T-helper 9 cell (primary cell): ENCODE measurements at places on chromosomes 5 and 9.

DNA sequence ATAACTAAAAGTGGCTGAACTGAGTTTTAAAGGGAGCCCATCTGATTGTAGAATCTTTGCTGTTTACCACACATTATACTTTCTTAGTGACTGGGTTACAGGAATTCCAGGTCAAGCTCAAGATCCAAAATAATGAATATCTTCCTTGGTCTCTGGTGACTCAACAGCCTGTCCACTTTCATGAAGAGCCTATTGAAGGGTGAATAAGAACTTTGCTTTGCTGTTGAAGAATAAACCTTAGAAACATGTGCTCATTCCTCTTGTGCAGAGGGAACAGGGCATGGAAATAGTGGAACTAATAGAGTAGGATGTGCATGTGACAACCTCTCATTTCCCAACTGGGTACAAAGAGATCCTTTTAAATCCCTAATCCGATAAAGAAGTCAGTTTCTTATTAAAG lies 21.4 kb downstream of the ALDH1A1 start:
- no peak for DNase-seq

DNA sequence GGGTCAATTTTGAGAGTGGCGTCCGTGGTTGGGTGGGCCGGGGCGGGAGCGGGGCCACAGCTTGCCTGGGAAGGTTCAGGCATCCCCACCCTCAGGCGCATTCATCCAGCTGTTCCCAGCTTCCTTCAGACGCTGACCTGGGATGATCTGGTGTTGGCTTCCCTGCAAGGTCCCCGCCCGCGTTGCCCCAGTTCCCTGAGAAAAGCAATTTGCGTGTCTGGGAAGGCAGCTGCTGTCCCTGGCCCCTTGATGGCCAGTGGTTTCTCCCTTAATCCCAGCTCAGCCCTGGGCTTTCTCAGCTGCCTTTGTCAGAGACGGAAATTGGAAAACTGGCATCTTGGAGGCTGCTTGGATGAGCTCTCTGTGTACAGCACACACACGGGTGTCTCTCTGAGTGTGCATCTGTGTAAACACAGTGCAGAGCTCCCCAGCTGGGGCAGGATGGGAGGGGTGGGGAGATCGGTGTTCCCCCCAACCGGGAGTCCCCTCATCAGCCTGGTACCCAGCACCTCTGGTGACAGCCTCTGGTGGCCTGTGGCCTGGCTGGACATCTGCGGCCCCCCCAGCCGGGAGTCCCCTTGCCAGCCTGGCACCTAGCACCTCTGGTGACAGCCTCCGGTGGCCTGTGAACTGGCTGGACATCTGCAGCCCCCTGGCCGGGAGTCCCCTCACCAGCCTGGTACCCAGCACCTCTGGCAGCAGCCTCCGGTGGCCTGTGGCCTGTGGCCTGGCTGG lies 94.0 kb downstream of the COL5A1 start:
- DNase-seq = no peak

DNA sequence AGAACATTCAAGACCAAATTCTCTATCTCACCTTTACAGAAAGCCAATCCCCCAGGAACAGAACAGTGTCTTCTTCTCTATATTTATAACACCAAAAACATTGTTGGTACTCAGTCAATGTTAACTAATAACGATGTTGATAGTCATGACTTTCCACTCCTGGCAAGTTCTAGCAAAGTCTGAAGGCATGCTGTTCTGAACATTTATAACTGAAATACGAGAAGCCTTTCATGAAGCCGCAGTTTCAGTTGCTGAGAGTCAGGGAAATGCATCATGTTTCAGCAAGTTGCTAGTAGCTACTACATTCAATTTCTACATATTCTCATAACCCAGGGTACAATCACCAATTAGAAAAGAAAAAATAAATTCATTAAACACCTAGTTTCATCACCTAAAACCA lies 301.4 kb downstream of the PDE4D start:
- DNase-seq = no peak

DNA sequence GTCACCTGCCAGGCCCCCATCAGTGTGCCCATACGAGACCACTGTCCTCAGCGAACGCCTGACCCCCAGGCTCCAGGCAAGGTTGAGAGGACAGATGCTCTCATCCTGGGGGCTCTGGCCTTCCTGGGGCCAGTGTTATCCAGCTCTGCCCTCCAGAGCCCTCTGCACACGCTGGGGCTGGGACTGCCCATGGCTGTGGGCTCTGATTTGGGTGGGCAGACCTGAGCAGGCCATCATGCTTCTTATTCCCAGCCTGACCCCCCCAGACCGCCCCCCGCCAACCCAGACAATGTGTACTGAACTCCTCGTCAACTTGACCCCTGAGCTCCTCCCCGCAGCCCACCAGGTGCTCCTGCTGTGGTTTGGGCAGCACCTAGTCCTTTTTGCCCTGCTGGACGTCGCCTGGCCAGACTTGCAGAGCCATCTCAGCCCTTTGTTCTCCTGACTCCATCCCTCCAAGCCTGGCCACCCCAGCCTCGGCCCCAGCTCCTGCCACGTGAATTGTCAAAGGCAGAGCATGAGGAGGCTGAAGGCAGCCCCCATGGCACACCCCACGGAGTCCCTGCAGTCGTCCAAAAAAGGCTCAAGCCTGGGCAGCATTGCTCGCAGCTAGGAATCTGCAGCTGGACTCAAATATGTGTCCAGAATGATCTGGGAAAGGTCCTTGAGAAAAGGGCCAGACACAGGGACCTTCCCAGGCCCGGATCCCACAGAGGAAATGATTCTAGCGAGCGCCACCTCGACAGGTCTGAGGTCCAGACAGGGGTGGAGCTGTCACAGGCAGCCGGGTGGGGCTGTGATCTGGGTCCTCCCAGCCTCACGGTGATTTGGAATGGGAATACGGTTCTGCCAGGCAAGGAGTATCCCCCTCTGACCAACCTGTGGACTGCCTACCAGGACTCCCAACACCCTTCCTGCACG lies 87.0 kb downstream of the ADAMTS2 start:
- no peak for DNase-seq

- DNase-seq = no peak
These were observed 93.7 kb downstream of the ARHGAP26 start for GRCh38 chr5:142863856-142864255.

DNA sequence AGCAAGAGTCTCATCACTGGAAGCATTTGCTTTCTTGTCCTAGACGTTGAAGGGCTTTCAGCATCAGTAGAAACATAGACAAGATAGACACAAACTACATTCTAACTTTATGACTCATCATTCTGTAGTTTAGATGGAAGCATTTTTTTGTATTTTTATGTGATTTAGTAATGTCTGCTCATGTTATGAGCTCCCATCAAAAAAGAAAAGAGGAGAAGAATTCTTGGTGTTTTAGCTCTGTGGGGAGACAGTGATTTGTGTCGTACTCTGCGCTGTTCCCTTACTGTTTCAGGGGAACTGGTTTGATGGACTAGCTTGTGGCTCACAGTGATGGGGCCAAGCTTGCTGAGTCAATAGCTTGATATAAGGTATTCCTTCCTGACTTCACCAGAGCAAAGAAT lies 159.2 kb upstream of the WWC1 start:
- no peak for DNase-seq

- DNase-seq = no peak
These were observed 8.7 kb downstream of the TAS2R1 start for GRCh38 chr5:9621379-9621903.

DNA sequence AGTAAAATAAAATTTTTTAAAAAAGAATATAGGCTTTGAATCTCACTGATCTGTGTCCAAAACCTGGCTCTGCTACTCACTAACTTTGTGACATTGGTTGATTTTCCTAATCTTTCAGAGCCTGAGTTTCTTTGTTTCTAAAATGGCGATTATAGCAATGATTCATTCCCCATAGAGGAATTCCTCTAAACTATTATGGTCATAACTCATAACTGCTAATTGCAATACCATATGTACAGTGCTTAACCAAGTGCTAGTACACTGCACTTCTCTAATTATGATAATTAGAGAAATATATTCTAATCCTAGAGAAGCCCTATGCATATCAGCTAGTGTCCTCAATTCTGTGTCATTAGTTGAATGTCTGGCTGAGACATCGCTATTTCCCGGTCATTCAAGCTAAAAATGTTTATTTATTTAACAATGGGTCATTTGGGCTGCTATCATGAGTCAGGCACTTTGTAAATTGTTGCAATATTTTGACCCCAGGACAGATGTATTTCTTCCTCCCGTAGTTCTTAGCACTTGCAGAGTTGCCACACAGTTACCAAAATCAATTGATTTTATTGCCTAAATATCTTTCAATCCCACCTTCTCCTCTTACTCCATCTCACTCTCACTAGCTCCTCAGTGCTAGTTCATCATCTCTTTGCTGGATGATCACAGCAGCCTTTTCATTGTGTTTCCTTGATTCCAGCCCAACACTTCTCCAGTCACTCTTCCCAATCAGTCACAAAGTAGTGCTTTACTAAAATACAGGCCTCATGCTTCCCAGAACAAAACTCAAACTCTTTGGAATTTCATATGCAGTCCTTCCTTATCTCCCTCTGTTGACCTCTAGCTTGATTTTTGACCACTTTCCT lies 200.9 kb upstream of the PAPPA start:
- no peak for DNase-seq

DNA sequence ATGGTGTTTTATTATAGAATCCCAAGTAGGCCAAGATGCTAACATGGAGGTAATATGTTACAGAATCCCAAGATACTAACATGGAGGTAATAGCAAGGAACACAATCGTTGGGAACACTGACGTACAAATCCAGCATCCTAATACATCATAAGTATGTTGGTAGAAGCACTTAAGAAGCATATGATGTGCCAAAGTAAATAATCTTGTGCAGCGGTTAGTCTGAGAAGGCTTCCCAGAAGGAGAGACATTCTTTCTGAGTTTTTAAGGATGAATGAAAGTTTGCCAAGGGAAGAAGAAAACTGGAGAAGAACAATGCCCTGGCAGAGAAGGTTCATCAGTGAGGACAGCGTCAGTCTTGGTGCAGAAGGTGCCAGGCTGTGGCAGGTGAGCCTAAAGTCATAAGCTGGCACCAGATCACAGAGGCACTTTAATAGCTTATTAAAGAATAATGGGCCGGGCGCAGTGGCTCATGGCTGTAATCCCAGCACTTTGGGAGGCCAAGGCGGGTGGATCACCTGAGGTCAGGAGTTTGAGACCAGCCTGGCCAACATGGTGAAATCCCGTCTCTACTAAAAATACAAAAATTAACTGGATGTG lies 294.5 kb upstream of the PIK3R1 start:
- DNase-seq = no peak

GRCh38 chr9:79208791-79209396 lies 362.9 kb upstream of the TLE4 start:
- no peak for DNase-seq
